ENCODE measurements at places on chromosomes 4 and X.

- no peak for DNase-seq
These were observed 83.6 kb downstream of the CHM start for GRCh38 chrX:85963736-85964135.

DNA sequence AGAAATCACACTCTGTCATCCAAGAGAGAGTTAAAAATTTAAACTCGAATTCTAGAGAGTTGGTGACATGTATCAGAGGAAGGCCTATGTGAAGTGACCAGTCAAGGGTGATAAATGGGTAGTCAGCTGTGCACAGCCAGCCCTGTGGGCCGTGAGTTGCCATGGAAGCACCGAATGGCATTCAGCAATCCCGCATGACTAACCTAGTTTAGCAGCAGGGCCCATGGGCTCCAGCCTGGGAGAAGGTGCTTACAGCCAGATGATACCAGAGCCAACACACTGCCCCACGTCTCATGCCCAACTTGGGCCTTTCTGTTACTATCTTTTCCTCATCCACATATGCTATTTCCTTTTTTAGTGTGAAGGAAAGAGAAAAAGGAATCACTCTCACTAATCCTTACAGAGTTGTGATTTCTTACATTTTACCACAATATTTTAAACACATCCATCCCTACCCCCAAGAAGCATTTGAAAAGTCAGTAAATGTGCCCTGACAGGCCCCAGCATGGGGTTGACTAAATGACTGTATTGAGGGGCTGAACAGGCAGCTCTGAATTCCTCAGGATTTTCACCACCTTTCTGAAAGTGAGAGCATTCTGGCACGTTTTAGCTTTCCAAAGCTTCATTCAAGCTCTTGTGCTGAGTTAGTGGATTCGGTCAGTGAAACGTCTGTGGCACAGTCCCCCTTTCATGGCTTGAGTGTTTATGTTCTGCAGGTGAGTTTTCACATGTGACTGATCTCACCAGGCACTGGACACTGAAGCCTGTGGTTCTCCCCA lies 104.2 kb downstream of the AFF1 start:
- DNase-seq, result no peak

DNA sequence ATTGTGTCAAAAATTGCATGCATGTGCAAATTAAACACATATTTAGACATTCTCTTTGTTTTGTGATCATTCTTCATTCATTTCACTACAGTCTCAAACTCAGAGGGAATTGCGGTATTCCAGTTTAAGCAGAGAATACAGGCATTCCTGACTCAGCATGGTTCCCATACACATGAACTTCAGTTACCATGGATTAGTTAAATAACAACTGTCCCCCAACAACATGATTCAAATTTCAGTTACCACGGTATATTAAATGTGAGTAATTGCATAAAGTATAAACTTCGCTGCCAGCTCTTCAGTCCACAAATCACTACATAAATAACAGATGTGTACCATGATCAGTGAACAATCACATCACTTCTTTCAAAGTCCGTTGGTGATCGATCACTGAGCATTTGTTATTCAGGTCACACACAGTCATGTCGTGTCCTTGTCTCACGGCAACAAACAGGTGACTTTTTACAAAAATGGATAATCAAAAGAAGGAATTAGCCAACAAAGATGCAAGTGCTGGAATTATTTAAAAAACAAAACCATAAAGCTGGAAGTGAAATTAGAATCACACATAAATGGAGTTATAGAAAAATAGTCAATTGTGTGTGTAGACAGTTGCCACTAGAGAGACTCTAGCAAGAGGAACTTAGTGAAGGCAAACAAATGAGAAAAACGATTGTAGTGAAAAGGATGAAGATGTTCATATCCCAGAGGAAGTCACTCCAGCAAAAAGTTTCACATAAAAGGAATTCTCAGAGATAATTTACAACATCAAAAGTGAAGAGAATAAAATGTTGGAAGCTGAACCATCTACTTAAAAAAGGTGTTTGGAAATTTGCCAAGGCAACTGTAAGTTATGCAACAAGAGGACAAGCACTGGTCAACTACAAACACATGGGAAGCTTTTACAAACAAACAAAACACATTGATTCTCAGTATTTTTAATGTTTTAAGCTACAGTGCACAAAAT lies 138.6 kb upstream of the SMARCAD1 start:
- DNase-seq, result no peak

DNA sequence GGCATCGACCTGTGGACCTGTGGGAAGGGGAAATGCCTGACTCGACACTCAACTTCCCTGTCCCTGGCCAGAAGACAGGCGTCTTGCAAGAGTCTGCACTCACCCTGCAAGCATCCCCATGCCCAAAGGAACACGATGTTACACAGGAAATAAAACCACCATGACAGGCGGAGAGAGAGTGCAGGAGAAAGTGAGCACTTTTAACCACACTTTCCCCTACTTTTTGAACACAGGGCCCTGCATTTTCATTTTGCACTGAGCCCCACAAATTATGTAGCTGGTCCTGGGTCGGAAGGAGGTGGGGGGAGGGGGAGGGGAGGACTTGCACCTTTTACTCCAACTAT lies 13.8 kb upstream of the MAN2B2 start:
- no peak for DNase-seq

- DNase-seq, result no peak
These were observed 35.9 kb downstream of the ADGRG4 start for GRCh38 chrX:136336623-136337022.

GRCh38 chr4:167688660-167689142 lies 403.6 kb upstream of the ANXA10 start:
- no peak for DNase-seq

- DNase-seq, result no peak
These were observed 535.5 kb downstream of the PDHA2 start for GRCh38 chr4:96375367-96375766.

DNA sequence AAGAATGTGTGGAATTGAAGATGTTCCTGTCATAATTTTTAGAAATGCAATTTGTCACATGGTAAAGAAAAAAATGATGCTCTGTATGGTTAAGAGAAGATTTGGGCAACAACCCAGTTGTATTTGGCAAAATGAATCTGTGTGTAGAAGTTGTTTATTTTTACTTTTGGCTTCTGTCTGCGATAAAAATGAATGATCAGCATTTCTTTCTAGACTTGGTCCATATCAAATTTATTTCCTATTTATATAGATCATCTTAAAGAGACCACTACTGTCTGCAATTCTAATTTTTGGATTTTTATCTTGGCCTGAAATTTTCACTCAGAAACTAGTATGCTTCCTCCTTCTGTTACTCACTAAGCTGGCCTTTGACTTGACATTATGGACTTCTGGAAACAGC lies 396.9 kb downstream of the FAM47A start:
- DNase-seq, result no peak

DNA sequence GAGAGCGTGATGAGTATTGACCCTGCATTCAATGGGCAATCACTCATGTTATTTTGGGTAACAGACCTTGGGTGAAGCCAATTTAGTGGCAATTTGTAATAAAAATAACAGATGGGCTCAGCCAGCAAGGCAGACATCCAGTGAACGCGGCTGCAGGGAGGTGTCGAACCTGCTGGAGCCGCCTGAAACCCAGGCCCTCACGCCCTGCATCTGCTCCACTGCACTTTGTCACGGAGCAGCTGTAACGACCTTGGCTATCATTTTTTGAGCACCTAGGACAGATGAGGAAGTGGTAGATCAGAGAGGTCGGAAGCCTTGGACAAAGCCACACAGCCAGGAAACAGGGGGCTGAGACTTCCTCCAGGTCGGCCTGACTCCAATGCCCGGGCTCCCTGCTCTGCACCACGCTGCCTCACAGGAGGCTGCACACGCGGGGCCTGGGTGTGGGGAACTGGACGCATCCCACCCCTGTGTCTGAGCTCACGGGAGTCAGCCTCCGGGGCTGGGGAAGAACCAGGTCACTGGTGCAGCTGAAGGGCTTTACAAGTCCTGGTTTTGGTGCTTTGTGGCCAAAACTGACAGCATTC lies 19.4 kb downstream of the HMX1 start:
- no peak for DNase-seq

- DNase-seq, result no peak
These were observed 195.4 kb upstream of the MAMLD1 start for GRCh38 chrX:150167482-150168324.

- no peak for DNase-seq
These were observed 51.1 kb downstream of the SH3KBP1 start for GRCh38 chrX:19836337-19836736.

- DNase-seq, result no peak
These were observed 151.3 kb upstream of the FAM47C start for GRCh38 chrX:36856849-36857248.

- DNase-seq, result no peak
These were observed 57.3 kb downstream of the STOX2 start for GRCh38 chr4:183962419-183962818.

DNA sequence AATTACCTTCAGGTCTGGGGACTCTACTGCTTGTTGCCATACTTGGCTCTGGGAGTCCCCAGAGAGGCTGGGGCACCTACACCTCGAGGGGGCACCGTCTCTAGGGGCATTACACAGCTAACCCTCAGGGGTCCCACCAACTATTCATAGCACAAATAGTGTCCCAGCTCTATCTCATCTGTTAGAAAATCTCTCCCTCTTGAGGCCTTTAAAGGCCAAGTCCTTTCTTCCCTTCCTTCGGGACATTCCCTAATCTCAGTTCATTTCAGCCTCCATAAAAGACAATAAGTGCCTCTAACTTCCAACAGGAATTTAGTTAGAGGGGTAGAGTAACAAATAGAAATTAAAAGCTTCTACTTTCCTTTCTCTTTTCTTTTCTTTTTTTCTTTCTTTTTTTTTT lies 55.8 kb upstream of the SORBS2 start:
- no peak for DNase-seq

DNA sequence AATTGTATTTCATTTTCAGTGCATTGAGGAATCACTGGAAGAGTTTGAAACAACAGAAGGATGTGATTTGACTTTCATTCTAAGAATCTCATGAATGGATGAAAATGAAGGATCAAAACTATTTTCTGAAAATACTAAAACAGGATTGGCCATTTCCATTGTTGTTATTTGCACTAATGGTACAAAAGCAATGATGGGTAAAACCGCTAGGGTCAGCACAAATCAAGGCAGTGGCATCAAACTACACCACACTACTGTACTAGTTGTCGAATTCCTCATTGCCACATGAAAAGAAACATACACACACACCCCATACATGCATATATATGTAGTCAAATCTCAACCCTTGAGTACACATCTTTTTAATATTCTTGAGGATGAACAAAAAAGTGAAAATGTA lies 24.7 kb upstream of the CENPVL3 start:
- no peak for DNase-seq

GRCh38 chrX:37776987-37777325 lies 2.9 kb upstream of the CYBB start:
- no peak for DNase-seq
